ENCODE measurements at places on chromosomes 13 and 19. TPM values are rescaled to one million over a fixed set of nuclear protein-coding genes. Genes with fewer than 3 reads are reported as not detected.
A peak's percentile ranks its signal among the peaks of the same experiment; 100 is the strongest.

GRCh38 chr19:52935434-52935833 is 12.2 kb upstream of the ZNF888 start:
- DNase-seq, result no peak

DNA sequence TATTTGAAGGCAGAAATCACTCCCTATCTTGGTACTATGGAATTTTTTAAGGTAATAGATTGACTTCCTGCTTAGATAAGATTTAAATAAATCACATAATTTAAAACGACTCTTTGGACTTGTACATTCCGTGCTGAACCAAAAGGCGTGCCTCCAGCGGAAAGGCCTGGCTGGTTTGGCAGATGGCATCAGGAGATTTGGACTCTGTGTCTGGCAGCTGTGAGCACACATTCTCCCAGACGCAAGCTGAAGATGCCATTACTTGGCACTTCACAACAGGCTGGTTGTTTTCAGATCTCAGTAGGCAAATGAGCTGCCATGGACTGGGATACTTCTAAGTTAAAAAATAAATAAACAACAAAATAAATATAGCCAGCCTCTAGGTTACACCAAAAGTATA is 104.5 kb upstream of the SLC15A1 start:
- DNase-seq, result peak; percentile 75

ADAMTSL5 gene
- 4.8 TPM for total RNA-seq

DNA sequence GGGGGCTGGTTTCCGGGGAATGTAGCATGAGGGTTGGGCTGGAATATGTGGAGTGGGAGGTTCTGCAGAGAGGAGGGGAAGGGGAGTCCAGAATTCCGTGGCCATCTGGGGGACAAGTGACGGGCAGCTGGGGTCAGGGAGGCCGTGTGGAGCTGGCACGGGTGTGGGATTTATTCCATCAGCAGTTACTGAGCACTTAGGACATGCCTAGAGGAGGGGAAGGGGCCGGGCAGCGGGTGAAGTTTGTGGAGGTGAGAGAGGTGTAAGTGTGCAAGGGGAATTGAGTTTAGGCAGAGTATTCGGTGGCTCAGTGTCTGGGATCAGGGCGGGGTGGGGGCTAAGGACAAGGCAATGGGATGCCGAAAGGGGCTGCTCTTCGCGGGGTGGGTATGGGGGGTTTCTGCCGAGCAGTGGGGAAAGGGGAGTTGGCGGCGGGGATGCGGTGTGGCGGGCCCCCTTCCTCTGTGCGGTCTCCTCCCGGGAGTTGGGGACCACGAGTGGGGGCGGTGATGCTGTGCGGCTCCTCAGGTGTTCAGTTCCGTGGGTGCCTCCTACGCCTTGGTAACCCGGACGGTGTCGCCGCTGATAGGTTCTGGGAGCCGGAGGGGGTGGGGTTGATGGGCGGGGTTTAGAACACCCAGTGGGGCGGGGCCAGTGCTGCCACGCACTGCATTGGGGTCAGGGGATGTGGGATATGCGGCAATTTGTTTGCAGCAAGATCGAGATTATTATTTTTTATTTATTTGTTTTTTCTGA is 5.4 kb downstream of the CCDC61 start:
- DNase-seq, result no peak

DNA sequence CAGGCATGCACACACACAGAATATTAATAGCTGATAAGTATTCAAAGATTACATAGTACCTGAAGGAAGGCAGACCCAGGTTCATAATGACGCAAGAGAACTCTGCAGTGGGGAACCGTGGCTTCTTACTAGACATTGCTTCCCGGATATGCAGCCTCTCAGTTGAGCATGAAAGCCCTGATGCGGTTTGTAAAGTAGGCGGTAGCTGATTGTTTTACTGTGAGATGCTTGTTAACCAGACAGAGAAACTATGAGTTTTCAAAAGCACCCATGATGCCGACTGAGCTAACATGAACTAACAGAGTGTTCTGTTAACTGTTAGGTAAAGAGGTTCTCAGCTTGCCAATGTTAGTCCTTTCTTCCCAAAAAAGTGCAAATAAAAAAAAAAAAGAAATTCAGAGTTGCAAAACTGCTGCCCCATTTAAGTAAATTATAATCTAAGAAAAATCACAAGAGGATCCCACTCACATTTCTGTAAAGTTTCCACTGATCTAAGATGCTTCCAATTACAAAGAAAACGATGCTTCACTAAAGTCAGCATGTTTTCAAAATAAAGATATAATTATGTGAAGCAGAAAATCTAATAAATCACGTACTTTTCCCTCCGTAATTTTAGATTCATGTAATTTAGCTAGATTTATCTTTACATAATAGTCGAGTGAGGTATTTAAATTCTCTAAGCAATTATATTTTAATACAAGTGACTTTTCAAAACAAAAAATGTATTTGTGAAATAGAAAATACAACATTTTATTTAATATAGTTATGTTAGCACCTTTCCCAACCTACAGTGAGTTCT is 2.2 kb downstream of the FLT1 start:
- no peak for DNase-seq

GRCh38 chr19:18883526-18884304 is 12.2 kb downstream of the CERS1 start:
- DNase-seq, result no peak

DNA sequence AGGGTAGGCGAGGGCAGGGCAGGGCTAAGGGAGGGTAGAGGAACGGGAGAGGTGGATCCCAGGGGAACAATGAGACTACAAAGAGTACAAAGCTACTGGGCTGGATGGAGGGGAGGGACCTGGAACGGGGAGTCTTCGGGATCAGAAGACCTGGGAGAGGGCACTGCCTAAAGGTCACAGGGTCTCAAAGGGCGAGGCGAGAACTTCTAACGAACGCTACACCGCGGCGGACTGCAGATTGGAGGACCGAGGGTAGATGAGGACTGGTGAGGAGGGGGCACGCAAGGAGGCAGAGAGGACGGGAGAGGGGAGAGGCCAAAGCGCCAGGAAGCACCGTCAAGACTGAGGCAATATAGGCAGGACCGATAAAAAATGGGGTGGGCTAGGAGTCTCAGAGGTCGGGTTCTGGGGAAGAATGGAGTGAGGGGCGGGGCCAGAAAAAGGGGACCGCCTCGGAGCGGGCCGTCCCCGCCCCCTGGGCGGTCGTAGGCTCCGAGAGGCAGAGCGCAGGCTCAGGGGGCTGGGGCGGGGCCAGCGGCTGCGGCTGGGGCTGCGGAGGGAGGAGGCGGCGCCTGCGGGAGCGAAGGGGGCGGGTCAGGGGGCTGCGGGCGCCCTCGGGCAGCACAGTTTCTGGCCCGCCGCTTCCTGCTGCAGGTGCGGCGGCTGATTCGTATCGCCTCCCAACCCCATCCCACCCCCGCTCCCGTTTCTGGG is 1.3 kb upstream of the KCNC3 start:
- DNase-seq, result peak; percentile 74

- no peak for DNase-seq
Measured at GRCh38 chr19:55668603-55669348, 6.2 kb upstream of the EPN1 start.

B3GNT8 gene
- 0.93 TPM for total RNA-seq

- DNase-seq, result peak; percentile 23
Measured at GRCh38 chr13:90416519-90416918, 931.0 kb upstream of the MIR17HG start.

DNA sequence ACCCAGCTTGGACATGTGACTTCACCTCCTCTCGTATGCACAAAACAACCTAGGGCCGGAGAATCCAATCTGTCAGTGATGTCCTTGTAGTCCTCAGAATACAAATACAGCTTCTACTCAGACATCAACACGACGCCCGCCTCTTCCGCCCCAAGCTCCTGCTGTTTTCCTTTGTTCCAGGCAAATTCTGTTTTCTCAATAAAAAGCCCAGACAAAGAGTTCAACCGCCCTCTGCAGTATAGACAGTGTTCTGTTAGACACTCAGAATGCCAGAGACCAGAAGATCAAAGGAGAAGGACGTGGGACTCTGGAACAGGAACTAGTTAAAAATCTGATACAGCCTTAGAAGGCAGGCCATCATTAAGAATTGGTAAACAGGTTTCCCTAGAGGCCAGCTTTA is 42.0 kb upstream of the GGACT start:
- peak; percentile 20 for DNase-seq

ALOX5AP gene
- 3.6 TPM for total RNA-seq

GRCh38 chr19:41941410-41942202 is 13.4 kb upstream of the ERFL start:
- DNase-seq, result no peak

PTH2 gene
- total RNA-seq, result not detected

FREM2 gene
- 8.5 TPM for total RNA-seq

DNA sequence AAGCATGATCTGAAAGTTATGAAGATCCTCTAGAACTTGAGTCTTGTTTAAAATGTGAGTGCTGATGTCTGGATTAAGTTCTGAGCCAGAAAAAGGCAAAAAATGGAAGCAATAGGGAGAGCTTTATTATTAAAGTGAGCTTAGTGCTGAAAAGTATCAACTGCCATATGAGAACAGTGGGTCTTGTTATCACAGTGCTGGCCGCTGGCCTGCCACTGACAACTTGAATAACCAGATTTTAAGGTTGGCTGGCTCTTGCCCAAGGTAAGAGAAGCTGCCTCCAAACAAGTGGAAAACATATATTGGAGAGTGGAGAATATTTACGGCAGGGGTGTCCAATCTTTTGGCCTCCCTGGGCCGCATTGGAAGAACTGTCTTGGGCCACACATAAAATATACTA is 33.9 kb downstream of the NUFIP1 start:
- DNase-seq, result peak; percentile 15

DNA sequence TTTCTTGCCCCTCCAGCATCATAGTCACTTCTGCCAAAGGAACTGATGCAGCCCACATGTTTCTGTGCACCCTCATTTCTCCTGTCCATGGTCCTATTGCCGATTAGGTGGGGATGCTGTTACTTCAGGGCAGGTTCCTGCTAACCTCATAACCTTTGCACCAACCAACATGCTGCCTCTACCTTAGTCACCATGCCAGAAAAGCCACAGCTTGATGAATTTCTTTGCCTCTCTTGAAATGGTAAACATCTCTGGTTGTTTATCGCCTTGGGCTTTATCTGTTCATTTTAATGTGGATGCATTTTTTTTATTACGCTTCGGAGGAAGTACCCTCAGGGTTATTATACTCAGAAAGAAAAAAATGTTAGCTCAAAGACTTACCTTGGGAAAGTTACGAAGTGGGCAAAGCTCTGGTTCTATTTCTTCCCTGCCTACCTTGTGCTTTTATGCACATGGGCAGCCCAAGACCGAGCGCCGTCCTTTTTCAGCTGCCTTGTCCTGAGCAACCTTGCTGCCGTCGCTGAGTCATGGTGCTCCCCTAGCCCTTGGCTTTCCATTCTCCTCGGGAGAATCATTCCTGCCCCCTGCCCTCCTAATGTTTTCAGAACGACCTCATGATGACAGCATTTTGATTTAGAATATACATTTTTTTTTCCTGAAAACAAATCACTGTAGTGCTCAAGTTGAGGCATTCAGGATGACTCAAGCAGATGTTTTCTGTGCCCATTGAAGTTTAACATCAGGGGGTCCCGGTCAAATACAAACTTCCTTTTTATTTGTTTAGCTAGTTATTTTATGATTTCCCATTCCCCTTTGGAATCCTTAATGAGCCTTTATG is 280.0 kb downstream of the SHISA2 start:
- DNase-seq, result no peak

DNA sequence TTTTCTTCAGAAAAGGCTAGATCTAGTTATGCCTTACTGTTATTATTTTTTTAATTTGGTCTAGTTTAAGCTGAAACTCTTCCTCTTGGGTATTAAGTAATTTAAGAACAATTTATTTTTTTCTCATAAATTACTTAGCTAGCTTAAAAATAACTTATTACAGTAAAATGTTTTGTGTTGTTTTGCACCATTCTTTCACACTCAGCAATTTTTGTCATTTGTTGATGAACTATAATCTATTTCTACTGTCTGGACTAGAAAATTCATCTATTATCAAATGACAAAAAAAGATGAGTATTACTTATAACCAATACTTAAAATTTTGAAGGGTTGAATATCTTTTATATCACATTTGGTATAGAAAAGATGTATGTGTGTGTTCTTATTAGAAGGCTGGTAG is 1.6 kb upstream of the LPAR6 start:
- DNase-seq, result no peak

ZNF525 gene
- 12.3 TPM for total RNA-seq

DNA sequence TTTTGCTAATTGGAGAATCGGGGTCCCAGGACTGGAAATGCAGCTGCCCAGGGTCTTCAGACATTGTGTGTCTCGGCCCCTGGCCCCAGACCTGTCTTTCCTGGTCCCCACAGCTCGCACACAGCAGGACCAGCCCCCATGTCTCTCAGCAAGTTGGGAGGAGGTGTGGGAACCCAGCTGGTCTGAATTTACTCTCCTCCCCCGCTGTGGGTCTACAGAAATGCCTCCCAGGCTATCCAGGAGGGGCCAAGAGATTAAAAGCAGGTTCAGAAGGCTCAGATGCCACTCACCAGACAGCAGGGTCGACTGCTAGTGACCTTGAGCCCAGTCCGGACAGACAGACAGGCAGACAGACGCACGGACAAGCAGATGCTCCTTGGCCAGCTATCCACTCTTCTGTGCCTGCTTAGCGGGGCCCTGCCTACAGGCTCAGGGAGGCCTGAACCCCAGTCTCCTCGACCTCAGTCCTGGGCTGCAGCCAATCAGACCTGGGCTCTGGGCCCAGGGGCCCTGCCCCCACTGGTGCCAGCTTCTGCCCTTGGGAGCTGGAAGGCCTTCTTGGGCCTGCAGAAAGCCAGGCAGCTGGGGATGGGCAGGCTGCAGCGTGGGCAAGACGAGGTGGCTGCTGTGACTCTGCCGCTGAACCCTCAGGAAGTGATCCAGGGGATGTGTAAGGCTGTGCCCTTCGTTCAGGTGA is at the start of gene DAND5:
DAND5 (plus strand) TSS at position 285 of the 697 bp plus-strand sequence; CDS start at position 370, 85 bp downstream.
- no peak for DNase-seq

DNA sequence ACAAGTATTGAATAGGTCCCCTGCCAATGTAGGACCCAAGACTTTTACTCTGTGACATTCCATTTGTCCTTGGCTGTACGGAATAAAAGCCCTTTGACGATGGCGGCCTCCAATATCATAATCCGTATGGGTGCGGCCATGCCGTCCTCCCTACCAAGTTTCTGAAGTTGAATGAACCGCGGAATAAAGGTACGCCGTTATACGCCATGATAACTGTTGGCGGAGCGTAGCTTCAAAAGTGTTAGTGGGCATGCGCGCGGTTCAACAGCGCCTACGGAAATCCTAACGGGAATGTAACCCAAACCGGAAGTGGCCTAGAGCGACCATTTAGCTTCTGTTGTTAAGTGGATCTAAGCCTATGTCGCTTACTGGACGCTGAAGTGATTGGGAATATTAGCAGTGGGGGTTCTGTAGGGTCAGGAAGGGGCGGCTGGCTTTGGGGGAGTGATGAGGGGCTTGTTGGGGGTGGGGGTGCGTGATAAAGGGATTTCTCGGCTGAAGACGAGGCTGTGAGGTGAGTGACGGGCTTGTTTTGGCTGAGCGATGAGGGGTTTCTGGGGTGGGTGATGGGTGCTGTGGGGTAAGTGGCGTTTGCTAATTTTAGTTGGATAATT is at the start of gene ZNF175:
ZNF175 (plus strand) TSS at position 322 of the 614 bp plus-strand sequence. CDS start 2,047 bp downstream, outside the sequence.
- peak; percentile 99 for DNase-seq

- DNase-seq, result no peak
Measured at GRCh38 chr19:24029941-24030636, 56.9 kb upstream of the ZNF254 start.
